ENCODE measurements at places on chromosomes 7 and 10.

GRCh38 chr10:99527526-99528493 lies 4.9 kb upstream of the NKX2-3 start:
- no peak for DNase-seq

GRCh38 chr7:116524609-116525297 lies at the start of gene CAV1:
CAV1 (plus strand) TSS chr7:116525036; CDS start chr7:116525063, 27 bp downstream.
- DNase-seq, result no peak

DNA sequence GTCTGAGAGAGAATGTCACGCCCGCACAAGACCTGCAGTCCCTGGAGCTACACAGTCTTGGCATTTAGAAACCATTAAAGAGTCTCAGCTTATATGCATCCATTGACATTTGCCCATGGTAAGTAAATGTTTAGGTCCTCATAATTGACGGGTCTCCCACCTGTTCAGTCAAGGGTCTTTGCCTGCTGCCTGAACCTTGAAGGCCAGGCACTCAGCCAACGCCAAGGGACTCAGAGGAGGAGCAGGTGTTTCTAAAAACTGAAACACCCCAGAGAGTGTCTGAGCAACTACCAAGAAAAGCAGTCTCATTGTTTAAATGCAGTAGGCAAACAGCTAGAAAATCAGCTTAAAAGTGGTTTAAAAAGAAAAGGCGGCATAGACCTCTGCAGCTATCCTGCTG lies 264.7 kb upstream of the AKR1E2 start:
- DNase-seq, result no peak

GRCh38 chr10:113646336-113647201 lies 17.3 kb downstream of the NRAP start:
- no peak for DNase-seq

Measured in glomerular endothelial cell (primary cell).